ENCODE measurements at places on chromosomes 1 and 21. TPM values are rescaled to one million over a fixed set of nuclear protein-coding genes. Genes with fewer than 3 reads are reported as not detected.

Gene RAB13
- 139 TPM for total RNA-seq

Gene APCS
- not detected for total RNA-seq

Gene SH3BGR
- total RNA-seq, result 1.3 TPM

Gene SNX7
- total RNA-seq, result 23.9 TPM

Gene SPATA17
- 2.8 TPM for total RNA-seq

Gene PROX1
- total RNA-seq, result 0.07 TPM

Gene KRTAP26-1
- not detected for total RNA-seq

Gene GABPA
- 7.2 TPM for total RNA-seq

Gene B3GALT2
- total RNA-seq, result not detected

Gene KRTAP7-1
- total RNA-seq, result not detected

Gene THRAP3
- total RNA-seq, result 62.3 TPM

Gene PTGFRN
- 12.6 TPM for total RNA-seq

Gene OVAAL
- 0.10 TPM for total RNA-seq

Gene ZNF695
- 2.5 TPM for total RNA-seq

Gene MPZ
- total RNA-seq, result 0.13 TPM

Gene GJA8
- not detected for total RNA-seq

Gene ARMH1
- 0.67 TPM for total RNA-seq

Gene RXFP4
- total RNA-seq, result not detected

Gene SHE
- 0.10 TPM for total RNA-seq

Gene DDR2
- total RNA-seq, result 0.47 TPM

Gene ANKRD34A
- total RNA-seq, result 0.20 TPM

Gene RNU1-1
- 30.4 TPM for total RNA-seq

Gene KRTAP10-2
- not detected for total RNA-seq

Gene CLIC4
- 53.4 TPM for total RNA-seq

All from A549 treated with Hydrocortisone at 1 μM for 4 hours (cell line).